Stimulated activated CD8-positive, alpha-beta memory T cell treated with anti-CD3 and anti-CD28 coated beads, Interleukin-12 subunit alpha, Interleukin-12 subunit beta, amount 100 ng/mL, for 4 hours (primary cell): ENCODE measurements at places on chromosomes 16 and 17.
A peak's percentile ranks its signal among the peaks of the same experiment; 100 is the strongest.

DNA sequence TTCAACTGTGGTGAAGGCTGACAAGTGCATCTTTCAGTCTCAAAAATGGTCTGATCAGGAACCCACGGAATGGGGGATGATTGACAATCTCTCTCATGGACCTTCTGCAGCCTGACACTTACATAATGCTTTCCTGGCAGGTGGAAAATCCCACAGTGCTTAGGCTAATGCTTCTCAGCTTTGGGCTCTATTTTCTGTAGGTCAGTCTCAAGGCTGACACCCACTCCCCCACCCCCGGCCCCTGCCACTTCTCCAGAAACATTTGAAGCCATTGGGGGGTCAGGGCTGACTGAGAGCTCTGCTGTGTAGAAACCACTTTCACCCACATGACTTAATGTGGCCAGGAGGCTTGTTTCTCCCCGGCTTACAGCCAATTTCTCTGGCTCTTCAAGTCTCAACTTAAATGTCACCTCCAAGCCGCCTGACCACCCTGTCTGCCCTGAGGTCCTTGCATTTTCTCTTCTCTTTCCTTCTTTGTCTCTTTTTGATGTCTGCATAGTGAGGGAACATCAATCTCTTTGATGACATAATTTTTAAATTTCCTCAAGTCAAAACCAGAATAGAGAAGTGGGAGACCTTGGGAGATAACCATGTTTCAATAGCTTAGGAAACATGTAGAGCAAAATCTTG is 16.7 kb upstream of the IRF8 start:
- DNase-seq, result no peak

DNA sequence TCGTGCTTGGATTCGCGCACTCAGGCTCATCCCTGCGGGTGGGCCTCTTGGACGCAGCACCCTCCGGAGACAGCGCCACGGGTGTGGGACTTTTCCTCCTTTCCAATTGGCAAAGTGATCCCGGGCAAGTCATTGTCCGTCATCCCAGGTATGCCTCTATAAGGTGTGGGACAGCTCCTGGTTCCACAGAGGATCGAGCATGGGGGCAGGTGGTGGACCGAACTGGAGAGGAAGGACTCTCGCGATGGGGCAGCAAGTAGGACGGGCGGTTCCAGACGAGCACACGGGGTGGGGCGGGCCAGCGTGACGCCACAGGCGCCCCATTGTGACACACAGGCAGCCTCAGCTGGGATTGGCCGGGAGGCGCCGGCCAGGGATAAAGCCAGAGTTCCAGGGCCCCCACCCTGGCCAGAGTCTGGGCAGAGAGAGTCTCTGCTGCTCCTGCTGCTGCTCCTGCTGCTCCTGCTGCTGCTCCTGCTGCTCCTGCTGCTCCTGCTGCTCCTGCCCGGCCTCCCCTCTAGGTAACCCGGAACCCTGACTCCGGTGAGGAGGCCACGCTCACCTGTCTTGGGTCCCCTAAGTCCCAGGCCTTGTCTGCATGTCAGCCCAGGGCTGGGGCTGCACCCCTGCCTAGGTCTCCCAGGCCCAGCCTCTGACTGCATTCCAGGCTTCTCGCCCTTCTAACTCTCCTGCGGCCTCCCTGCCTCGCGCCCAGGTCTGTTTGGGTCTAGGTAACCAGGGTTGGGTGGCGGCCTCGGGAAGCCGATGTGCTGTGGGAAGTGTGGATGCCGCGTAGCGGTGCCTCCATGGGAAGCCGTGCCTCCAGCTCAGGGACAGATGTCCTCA is 38.5 kb upstream of the SLC47A1 start:
- DNase-seq, result no peak

- DNase-seq, result no peak
Measured at GRCh38 chr17:31386542-31387075, 4.9 kb upstream of the RAB11FIP4 start.

DNA sequence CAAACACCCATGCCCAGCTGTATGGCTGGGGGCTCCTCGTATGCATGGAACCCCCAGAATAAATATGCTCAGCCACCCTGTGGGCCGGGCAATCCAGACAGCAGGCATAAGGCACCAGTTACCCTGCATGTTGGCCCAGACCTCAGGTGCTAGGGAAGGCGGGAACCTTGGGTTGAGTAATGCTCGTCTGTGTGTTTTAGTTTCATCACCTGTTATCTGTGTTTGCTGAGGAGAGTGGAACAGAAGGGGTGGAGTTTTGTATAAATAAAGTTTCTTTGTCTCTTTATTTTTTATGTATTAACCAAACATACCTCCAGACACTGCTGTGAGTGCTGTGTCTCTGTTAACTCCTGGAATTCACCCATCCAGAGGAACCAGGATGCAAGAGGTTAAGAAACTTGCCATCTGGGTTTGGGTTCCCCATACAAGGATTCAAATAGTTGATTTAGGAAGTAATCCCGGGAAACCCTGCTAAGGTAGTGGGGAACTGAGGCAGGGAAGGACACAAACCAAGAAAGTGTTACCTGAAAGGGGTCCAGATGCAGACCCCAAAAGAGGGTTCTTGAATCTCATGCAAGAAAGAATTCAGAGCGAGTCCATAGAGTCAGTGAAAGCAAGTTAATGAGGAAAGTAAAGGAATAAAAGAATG is 37.4 kb upstream of the IL21R start:
- DNase-seq, result no peak

GRCh38 chr17:50149417-50150353 is 792 bp downstream of the PPP1R9B start:
- DNase-seq, result peak; percentile 43

GRCh38 chr17:51441431-51441830 is 181.1 kb downstream of the UTP18 start:
- no peak for DNase-seq

DNA sequence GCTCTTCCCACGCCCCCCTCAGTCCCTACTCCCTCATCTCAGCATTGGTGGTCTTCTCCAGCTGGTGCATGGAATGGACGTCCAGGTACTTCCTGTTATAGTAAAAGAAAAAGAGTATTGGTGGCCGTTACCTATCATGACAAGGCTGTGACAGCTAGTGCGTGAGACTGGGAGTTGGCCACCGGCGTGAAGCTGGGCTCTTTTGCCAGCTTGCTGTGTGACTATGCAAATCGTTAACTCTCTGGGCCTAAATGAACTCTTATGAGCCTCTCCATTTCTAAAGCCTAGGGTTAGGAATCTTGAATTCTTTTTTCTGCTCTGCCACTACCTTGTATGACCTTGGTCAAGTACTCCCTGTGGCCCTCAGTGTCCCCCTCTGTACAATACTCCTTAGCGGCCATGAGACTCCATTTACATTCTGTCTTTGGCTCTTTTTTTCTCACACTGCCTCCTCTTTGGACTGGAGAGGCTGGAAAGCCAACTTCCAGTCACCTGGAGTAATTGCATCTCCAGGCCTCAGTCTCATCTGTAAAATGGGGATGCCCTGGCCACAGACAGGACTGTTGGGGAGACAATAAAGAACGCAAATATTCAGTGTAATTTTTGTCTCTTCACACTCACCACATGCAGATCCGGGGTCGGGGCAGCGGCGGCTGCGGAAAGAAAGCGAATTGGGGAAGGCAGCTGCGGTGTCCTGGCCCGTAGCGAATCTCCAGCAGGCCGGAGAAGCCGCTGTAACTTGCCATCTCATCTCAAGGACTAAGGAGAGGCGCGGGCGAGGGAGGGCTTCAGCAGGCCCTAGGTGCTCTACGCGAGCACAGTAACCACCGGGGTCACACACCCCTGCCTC is 1.1 kb downstream of the CFAP119 start:
- no peak for DNase-seq

DNA sequence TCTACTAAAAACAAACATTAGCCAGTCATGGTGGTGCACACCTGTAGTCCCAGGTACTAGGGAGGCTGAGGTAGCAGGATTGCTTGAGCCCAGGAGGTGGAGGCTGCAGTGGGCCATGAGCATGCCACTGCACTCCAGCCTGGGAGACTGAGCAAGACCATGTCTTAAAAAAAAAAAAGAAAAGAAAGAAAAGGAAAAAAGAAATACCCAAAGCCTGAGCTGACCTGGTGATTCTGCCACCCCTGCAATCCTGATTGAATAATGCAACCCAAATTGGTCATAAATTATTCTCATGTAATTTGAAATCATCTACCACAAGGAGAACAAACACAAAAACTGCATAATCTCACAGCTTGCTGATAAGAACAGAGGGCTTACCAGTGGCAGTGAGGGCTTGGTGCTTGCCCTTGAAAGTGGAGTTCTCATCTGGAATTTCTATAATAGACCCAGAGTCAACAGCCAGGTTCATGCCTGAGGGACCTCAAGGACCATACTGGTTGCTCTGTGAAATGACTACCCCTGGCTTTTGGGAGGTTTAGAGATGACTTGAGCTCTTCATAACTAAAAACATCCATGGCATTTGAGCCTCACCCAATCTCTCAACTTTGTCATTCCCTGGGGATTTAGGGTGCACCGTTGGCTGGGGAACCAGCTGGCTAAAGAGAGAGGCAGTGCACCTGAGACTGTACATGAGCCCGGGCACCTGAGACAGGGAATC is 35.4 kb upstream of the TMC5 start:
- DNase-seq, result no peak

DNA sequence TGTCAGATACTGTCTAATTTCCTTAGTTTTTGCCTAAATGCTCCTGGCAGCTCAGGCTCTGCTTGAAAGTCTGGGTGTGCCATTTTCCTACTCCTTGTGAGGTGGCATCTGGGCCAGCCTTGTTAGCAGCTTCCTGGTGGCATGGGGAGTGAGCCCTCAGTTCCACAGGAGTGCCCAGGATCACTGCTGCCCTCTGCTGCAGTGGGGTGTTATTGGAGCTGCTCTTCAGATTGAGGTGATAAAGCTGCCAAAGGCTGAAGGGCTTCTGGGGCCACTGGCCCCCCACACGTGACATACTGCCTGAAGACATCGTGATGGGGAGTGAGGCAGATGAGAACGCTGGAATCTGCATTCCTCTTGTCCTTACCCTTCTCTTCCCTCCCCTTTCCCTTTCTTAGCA is 27.4 kb downstream of the CEP95 start:
- no peak for DNase-seq

DNA sequence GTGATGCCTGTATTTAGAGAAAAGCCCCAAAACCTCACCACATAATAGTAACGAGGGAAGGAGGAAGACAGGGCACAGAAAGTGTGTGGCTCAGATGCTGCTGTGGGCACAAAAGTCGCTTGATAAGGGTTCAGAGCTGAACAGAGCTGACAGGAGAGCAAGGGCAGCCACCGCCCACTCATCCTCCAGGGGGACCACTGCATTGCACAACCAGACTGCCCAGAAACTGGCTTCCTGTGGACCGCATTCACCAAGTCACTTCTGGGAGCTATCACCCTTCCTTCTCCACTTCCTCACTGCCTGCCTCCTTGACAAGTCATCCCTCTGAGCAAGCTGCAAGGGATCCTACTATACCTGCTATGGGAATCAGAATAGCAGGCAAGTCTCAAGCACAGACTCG is 512.4 kb upstream of the CDH11 start:
- DNase-seq, result no peak

GRCh38 chr16:19113577-19114358 is at the start of gene ITPRIPL2:
Gene ITPRIPL2 (plus strand): TSS chr16:19113964. CDS start chr16:19114462, 498 bp downstream.
- DNase-seq, result no peak

DNA sequence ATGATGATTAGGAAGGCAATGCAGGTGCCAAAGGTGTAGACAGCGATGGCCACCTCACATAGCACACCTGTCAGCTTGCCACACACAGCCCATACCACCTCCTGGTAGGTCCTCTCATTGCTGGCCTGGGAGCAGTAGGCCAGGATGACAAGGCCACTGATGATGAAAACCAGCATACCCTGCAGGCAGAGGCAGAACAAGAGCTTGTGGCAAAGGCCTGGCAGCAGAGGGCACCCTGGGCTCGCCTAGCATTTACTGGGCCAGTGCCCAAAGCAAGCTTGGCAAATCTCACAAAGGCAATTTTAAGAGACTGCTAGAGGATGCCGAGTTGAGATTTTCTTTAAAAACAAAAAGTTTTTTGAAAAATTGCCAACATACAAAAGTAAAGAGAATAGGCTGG is 5.9 kb downstream of the SLC38A7 start:
- DNase-seq, result no peak

DNA sequence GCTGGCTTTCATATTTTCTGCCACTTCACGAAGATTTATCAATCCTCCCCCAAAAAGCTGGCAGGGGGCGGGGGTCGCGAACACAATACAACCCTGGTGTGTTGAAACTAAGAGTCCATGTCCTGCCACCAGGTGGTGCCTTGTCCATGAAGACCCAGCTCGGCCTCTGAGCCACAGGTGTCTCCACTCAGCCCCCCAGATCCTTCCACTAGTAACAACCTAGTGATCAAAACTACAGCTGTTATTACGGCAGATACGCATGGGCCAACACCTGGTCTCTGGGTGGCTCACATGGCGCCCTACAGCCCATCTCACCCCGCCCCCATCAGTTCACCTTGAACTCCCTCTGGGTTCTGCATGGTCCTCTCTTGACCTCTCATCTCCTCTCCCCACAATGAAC is 27.7 kb downstream of the USP7 start:
- no peak for DNase-seq

- no peak for DNase-seq
Measured at GRCh38 chr17:80227156-80227555, 6.9 kb downstream of the SLC26A11 start.

- DNase-seq, result no peak
Measured at GRCh38 chr16:17773698-17774101, 302.9 kb upstream of the XYLT1 start.

- DNase-seq, result no peak
Measured at GRCh38 chr16:55302635-55303034, 21.4 kb upstream of the IRX6 start.

DNA sequence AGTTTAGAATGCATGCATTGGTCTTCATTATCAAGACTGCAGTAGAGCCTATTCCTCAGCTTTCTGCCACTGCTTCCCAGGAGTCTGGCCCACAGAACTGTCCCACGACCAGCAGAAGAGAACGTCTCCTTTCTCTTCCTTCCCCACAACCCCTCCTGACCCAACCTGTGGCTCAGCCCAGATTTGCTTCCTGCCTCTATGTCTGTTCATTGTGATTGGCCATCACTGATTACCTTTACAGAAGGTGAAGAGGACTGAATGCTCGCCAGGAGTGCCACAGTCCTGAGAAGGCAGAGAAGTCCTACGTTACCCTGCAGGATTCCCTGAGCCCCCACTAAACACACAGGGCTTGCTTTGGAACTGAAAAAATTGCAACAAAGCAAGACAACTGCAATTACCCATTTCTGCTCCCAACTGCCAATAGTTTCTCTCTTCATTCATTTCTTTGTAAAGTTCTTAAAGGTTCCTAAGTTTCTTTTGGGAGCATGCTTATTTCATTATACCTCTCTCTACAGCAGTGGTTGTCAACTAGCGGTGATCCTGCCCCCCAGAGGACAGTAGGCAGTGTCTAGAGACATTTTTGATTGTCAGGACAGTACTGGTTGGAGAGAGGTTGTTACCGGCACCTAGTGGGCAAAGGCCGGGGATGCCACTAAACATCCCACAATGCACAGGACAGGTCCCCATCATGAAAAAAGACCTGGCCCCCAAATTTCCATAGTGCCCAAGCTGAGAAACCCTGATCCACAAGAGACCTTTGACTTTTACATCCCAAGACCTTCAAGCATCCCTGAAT is 4.5 kb upstream of the NAT9 start:
- DNase-seq, result no peak

DNA sequence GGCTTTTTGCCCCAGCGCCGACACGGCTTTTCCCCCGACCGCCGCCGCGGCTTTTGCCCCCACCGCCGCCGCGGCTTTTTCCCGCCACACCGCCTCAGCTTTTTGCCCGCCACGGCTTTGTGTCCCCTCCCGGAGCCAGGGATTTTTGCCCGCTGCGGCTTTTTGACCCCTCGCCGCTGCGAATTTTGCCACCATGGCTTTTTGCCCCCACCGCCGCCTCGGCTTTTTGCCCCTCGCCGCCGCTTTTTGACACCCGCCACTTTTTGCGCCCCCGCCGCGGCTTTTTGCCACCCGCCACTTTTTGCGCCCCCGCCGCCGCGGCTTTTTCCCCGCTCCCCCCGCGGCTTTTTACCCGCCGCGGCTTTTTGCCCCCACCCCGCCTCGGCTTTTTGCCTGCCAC is 1342.5 kb downstream of the TP53TG3F start:
- no peak for DNase-seq
